T-helper 9 cell (primary cell): ENCODE measurements at places on chromosomes 1 and 21.
A peak's percentile ranks its signal among the peaks of the same experiment; 100 is the strongest.

DNA sequence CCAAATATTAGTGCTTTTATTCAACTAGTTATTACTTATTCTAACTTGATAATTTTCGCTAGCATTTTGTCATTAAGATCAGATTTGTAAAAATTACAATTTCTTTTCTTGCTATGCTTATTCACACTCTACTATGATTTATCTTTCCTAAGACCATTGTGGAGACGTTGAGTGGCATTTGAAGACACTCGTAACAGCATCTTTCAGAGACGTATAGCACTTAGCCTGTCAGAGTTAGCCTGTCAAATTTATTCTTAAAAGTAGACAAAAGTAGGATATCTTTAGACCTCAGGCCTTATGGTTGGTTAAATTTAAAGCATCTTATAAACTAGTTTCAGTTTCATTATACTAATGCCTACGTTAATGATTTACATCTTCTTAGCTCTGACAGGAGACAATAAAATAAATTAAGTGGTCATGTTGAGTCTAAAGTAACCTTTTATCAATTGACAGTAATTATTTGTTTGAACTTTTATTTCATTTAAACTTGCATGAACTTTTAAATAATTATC, 1410.1 kb downstream of the MRPL39 start:
- DNase-seq: no peak

DNA sequence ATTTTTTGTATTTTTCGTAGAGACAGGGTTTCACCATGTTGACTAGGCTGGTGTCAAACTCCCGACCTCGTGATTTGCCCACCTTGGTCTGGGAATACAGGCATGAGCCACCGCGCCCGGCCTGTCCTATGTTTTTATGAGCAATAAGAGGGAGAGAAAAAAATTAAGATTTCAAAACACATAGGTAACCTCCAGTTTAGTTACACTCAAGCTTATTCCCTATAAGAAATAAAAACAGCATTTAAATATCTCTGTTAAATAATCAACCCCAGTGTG, 7.1 kb downstream of the RSBN1 start:
- no peak for DNase-seq

- no peak for DNase-seq
Observed at GRCh38 chr21:43944757-43945156, 67.4 kb upstream of the TRAPPC10 start.

DNA sequence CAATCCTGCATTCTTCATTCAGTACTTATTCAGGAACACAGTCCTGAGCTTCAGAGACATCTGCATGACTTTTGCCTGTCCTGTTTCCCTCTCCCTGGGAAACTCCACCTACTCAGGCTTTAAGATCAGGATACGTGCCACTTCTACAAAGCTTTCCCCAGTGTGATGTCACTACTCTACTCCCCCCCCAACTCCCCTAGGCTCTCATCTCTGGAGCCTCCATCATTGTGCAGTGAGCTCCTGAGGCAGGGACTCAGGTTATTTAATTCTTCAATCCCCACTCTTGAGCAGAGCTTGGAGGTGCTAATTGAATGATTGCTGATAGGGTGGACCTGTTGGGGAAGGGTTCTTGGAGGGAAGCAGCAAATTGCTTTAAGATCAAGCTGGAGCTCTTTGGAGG, 1.2 kb downstream of the NT5C1A start:
- no peak for DNase-seq

DNA sequence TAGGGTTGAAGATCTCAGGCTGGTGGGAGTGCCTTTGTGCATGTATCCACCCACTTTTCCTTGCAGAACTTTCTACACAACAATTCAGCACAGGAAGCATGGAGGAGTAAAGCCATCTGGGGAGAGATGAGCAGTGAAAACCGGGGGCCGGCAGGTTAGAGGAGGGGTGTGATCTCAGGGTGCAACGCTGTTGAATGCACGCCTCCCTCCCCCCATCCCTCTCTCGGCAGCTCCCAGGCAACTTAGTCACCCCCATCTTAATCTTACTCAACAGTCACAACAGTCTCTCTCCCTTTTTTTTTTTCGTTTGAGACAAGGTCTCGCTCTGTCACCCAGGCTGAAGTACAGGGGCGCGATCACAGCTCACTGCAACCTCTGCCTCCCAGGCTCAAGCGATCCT, 16.6 kb upstream of the ABCG1 start:
- no peak for DNase-seq

DNA sequence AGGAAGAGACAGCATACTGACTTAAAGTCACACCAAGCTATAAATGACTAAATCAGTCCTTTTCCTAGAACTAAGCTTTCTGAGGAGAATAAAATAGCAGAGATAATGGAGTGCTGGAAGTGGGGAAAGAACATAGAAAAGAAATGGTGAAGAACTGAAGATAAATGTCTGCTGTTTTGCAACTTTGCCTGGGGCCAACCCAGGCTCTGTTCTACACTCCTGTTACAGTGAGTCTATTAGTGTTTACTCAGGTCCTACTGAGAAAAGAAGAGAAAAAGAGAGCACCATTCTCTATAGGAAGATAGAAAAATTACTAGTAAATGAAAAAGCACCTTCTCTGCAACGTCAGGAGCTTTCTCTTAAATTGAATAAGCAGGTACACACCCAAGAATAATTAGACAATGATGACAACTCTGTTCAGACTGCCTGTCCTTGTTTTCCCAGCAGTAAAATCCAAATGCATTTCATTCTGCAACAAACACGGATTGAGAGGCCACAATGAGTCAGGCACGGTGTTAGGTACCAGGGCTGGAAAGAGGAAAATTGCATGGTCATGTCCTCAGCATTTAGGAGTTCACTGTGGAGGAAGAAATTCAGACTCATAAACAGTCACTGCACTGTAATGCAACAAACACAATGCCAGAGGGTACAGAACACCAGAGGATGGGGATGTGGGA, 139.4 kb upstream of the CAMK1G start:
- DNase-seq: no peak

- no peak for DNase-seq
Observed at GRCh38 chr1:24379733-24380315, 33.8 kb downstream of the STPG1 start.

GRCh38 chr1:156435545-156436140, 64.9 kb downstream of the MEF2D start:
- DNase-seq: peak; percentile 19

- no peak for DNase-seq
Observed at GRCh38 chr1:204348722-204349121, 11.0 kb downstream of the PLEKHA6 start.

DNA sequence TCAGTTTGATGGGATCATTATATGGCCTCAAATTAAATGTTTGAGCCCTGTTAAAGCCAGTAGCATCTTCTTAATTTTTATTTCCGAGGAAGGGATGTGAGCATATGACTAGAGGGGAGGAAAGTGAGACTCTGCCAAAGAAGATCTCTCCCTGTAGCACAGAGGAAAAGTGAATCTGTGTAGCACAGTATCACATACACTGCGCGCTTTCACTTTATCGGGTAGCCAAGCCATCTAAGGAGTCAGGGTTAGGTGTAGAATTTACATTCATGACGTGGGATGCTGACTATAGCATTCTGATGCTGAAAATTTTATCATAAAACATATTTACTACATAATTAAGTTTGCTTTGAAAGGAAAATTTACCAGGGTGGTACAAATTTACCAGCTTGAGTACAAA, 24.0 kb downstream of the LRRC8D start:
- DNase-seq: no peak

- DNase-seq: no peak
Observed at GRCh38 chr1:198623752-198624647, 14.8 kb upstream of the PTPRC start.

DNA sequence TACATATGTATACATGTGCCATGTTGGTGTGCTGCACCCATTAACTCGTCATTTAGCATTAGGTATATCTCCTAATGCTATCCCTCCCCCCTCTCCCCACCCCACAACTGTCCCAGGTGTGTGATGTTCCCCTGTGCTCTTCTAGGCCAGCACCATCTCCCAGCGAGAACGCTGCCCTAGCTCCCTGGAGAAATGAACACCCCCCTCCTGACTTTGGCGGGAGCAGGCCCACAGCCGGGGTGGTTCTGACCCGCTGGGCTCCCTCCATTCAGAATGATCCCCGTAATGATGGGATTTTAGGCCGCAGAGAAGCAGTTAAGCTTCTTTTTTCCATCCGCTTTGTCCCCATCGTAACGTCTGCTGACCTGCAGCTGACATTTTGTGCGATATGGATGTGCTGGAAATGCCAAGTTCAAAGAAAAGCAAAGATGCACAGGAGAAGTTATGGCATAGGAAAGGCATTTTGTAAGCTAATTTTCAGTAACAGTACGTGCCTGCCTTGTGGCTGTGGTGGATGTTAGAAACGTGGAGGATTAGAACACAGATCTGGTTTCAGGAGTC, 39.3 kb downstream of the ELK4 start:
- no peak for DNase-seq

DNA sequence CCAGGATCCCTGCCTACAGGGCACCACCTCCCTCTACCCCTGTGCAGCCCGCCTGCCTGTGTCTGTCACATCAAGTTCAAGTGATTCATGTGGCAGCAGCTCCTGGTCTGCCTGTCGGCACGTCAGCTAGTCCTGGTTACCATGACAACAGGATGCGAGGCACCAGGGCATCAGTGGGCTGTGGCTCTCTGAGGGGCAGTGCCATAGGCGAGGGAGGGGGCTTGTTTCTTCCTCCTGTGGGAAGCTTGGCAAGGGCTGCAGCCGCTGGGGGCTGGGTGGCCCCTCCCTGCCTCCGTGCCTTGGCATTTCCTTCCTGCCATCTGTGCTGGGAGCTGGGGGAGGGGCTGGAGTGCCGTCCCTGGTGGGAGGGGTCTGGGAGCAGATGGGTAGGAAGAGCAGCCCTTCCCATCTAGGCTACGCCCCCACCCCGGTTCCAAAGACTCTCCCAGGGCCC, 43.1 kb downstream of the FOXO6 start:
- no peak for DNase-seq
